Urinary bladder (tissue), 4 donors: ENCODE measurements at places on chromosomes 2 and 18. TPM values are rescaled to one million over a fixed set of nuclear protein-coding genes. Genes with fewer than 3 reads are reported as not detected.

Gene BOD1L2
- total RNA-seq, result not detected

Gene ATP6V1B1
- 0.63 TPM for total RNA-seq

Gene FKBP1B
- total RNA-seq, result 5.1 TPM

Gene MBP
- 24.4 TPM for total RNA-seq

Gene IL1RL2
- 0.90 TPM for total RNA-seq

Gene SERPINB4
- not detected for total RNA-seq

Gene IL1A
- total RNA-seq, result 1.9 TPM

Gene TMEM17
- 2.6 TPM for total RNA-seq

Gene C2orf78
- total RNA-seq, result not detected

Gene RETREG2
- 34.7 TPM for total RNA-seq

Gene KCNF1
- total RNA-seq, result 0.32 TPM

Gene ALKAL2
- 6.7 TPM for total RNA-seq

- DNase-seq, result no peak
Measured at GRCh38 chr18:7950380-7951136, 383.4 kb downstream of the PTPRM start.

- no peak for DNase-seq
Measured at GRCh38 chr2:151979694-151980093, 119.2 kb downstream of the CACNB4 start.

DNA sequence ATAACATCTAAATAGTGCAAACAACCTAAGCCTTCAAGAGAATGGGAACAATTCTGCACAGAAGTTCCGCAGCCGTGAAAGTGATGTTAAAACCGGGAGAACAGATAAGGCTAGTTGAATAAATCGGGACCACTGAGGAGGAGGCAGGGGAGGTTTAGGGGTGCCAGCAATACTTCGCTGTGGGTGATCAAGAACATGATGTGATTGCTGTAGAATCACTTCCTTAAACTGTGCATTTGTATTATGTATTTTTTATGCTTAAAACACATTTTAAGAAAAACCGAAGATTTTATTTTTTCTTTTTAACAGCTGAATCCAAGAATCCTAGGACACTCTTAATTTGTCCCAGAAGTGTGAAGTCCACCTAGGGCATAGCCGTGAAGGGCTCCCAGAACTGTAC, 33.6 kb downstream of the TTC32 start:
- DNase-seq, result no peak

DNA sequence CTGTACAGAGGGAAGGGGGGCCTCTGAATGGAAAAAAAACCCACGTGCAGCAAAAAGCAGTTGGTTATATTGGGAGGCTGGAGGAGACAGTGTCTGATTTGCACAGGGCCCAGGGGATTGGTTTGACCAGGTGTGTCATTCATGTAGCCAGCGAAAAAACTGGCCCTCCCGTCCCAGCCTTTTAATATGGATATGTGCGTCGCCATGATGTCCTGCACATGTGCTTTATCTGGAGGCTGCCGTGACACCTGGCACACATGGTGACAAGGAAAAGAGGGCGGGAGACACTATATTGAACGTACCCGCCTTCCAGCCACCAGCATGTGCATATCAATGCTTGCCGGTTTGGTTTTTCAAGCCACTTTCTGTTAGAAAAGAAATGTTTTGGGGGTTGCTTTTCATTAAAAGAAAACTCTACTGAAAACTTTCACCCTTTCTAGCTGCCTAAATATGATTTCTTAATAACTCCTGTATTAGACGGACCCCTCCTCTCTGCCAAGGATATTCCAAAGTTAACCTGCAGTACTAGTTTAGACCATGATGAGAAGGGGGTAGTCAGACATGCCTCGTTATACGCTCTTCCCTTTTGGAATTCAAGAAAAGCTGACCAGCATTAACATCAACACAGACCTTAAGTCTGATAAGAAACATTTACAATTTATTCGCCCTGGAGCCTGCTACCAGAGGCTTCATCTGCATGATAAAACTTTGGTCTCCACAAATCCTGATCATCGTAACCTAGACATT, 16.2 kb downstream of the SLC25A52 start:
- no peak for DNase-seq

- peak; percentile 25 for DNase-seq
Measured at GRCh38 chr2:28810384-28811285, at the start of gene SPDYA. TSS of gene SPDYA (plus strand) at chr2:28810834. CDS start at chr2:28816015, 5,181 bp downstream.

- no peak for DNase-seq
Measured at GRCh38 chr2:166230024-166230723, 102.4 kb upstream of the SCN1A start.

- DNase-seq, result no peak
Measured at GRCh38 chr2:58967736-58968135, 726.6 kb upstream of the FANCL start.

- no peak for DNase-seq
Measured at GRCh38 chr2:181407171-181407570, 50.0 kb upstream of the ITGA4 start.

GRCh38 chr2:223989206-223989855, 32.1 kb downstream of the MRPL44 start:
- DNase-seq, result no peak

DNA sequence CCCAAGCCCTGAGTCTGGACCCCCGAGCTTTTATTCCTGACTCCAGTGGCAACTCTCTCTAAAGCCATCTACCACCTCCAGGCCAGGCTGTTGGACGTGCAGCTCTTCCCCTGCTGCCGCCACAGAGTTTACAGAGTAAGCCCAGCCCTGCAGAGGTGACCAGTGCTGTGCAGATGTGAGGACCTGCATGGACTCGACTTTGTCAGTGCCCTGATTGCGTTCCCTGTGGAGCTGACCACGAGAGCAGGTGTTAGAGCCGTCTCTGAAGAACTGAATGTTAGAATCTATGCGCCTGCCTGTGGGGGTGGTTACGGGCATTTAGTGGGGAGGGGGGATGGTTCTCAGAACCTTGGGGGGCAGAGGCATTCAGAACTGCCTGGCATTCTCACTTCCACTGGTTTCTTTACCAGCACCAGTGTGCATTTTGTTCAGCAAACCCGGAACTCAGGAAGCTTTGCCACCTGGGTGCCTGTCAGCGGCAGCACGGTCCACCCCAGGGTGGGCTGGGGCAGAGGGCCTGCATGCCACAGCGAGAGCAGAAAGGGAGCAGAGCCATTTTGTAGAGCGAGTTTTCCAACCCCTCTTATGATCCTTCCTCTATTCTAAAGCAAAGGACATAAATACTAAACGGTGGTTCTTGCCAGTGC, 137.9 kb downstream of the KLHL29 start:
- no peak for DNase-seq

DNA sequence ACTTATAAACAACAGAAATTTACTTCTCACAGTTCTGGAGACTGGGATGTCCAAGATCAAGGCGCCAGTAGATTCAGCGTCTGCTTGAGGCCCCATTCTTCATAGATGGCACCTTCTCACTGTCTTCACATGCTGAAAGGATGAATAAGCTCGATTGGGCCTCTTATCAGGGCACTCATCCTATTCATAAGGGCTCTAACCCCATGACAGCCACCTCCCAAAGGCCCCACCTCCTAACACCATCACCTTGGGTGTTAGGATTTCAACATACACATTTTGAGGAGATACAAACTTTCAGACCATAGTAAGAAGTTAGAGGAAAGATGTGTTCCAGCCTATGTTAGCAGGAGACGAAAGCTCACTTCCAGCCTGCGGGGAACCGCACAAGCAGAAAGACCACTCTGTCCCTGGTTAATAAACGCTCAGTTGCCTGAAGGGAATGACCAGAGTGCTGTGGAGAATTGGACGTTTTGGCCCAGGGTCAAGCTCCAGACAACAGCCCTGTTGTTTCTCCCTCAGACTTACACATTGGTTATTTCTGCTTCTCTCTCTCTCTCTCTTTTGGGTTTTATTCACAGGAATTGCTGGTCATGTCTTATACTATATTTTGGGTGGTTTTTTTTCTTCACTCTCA, 90.3 kb downstream of the MAPRE2 start:
- no peak for DNase-seq

DNA sequence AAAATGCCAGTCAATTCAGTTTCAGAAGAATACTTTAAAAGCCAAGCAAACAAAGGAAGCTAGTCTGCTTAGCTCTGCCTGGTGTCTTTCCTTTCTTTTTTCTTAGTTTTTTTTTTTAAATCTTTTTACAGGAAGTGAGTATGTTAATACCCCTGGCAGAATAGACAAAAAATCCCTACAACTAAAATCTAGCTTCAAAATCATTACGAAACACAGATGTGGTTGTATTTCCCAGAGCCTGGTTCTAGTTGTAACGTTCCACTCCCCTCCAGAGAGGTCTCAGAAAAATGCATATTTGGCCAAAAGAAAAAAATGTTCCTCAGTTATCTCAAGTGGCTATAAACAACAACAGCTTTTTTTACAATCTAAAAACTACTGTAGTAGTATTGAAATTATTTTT, 202.1 kb upstream of the RND3 start:
- no peak for DNase-seq

GRCh38 chr18:7457262-7457661, 109.9 kb upstream of the PTPRM start:
- DNase-seq, result no peak

- DNase-seq, result no peak
Measured at GRCh38 chr2:99140860-99141109, 722 bp upstream of the C2orf15 start.

DNA sequence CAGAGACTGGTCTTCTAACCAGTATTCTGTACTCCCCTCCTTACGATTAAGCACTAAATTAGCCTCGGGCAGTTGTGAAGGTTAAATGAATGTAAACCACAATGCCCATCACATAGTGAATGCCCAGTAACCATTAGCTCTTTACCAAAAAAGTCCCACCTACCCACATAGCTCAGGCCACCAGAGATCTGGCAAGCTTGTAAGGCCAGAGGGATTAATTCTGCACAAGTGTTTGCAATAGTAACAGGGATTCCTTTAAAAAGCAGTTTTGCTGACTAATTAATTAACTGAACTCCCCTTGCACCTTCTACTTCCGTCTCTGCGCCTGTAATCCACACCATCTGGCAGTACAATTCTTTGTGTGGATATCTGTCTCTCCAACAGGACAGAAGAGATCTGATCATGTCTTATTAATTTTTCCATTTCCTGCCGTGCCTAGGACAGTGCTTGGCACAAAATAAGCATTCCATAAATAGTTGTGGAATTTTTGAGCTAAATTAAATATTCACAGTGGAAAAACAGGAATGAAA, 36.2 kb upstream of the IGFBP2 start:
- no peak for DNase-seq

GRCh38 chr2:150133623-150134022, 353.8 kb downstream of the RND3 start:
- no peak for DNase-seq

DNA sequence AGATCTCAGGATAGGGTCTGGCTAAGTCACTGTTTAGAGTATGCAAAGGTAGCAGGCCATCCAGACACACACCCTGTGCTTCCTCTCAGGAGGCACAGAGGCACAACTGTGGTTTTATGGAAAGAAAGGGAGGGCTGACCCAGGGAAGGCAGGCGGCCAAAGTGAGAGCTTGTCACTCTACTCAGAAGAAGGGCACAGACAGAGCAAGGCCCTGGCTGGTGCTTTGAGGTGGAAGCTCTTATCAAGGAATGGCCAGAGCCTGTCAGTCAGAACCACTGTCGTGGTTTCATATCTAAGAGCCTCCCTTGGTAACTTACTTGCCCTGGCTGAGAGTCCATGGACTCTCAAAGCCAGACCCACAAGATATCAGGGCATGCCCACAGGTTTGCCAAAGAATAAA, 40.7 kb downstream of the SLC9A2 start:
- no peak for DNase-seq
